Stimulated activated naive CD8-positive, alpha-beta T cell treated with anti-CD3 and anti-CD28 coated beads, Interleukin-15, amount 100 ng/mL, for 72 hours (primary cell): ENCODE measurements at places on chromosomes 1 and 21.

DNA sequence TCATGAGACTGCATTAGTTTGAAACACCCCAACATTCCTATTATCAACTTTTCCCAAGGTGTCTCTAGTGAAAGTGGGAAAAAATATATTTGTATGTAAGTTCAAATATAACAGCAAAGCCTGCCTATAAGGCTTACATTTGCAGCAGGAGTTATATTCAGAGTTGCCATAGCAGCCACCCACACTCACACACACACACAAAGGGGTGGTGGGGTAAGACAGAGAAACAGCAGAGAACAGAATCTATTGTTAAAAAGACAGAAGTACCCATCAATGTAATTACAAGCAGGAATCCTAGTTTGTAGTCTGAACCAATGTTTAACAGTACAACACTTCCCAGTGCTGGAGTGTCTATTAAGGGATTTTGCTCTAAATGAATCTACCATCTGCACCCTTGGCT, 55.0 kb downstream of the PLPPR5 start:
- no peak for DNase-seq

- no peak for DNase-seq
These were observed 301.0 kb downstream of the RWDD3 start for GRCh38 chr1:95534985-95535384.

DNA sequence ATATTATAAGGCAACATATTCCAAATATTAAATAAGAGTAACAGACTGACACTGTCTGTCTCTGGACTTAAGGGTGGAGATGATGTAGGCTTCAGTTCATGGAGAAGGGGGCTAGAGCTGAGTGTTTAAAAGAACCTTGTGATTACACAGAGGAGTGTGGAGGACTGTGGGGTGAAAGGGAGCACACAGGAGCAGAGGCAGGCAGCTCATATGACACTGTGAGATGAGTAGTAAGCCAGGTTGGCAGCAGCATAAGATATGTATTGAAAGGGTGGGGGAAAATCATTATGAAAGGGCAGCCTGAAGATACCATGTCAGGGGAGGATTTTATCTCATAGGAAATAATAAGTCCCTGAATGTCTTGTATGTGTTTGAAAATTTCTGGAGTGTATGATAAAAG, 104.5 kb downstream of the AK5 start:
- no peak for DNase-seq

DNA sequence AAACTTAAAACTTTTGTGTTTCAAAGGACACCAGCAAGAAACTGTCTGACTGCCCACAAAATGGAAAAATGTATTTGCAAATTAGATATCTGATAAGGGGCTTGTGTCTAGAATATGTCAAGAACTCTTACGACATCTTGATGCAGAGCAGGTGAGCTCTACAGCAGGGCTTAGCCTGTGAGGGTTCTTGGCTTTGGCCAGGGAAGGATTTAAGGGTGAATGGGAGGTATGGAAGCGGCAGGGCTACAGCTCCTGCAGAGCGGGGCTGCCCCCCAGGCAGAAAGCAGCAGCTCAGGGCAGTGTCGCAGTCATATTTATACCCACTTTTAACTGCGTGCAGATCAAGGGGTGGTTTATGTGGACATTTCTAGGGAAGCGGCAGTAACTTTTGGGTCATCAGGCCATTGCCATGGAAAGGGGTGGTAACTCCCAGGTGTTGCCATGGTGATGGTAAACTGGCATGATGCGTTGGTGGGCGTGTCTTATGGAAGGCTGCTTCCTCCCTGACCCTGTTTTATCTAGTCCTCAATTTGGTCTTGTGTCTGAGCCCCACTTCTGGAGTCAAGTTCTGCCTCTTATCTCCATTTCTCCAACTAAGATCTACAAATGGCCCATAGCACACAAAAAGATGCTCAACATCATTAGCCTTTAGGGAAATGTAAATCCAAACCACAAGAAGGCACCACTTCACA, 23.2 kb downstream of the MORN1 start:
- DNase-seq: no peak
